ENCODE measurements at places on chromosomes 11 and 22.

- DNase-seq: no peak
These were observed 178.7 kb downstream of the KIRREL3 start for GRCh38 chr11:126821827-126822226.

DNA sequence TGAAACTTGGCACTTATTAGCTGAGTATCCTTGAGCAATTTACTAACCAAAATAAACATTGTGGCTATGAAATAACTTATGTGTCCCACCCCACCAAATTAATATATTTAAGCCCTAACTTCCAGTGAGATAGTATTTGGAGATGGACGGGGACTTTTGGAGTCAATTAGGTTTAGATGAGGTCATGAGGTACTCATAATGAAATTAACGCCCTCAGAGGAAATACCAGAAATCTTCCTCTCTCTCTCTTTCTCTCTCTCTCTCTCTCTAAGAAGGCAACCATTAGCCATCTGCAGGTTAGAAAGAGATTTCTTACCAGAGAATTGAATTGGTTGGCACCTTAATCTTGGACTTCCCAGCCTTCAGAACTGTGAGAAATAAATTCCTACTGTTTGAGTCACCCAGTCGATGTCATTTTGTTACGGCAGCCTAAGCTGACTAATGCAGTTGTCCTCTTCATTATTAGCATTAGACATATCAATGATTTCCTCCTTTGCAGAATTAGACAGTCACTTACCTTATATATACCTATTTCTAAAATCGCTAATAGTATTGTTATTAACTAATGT lies 1284.0 kb downstream of the FAM181B start:
- DNase-seq: no peak

- no peak for DNase-seq
These were observed 14.4 kb upstream of the TBC1D10A start for GRCh38 chr22:30340911-30341685.

- peak; percentile 52 for DNase-seq
These were observed 43.5 kb downstream of the GGTLC2 start for GRCh38 chr22:22687638-22688500.

DNA sequence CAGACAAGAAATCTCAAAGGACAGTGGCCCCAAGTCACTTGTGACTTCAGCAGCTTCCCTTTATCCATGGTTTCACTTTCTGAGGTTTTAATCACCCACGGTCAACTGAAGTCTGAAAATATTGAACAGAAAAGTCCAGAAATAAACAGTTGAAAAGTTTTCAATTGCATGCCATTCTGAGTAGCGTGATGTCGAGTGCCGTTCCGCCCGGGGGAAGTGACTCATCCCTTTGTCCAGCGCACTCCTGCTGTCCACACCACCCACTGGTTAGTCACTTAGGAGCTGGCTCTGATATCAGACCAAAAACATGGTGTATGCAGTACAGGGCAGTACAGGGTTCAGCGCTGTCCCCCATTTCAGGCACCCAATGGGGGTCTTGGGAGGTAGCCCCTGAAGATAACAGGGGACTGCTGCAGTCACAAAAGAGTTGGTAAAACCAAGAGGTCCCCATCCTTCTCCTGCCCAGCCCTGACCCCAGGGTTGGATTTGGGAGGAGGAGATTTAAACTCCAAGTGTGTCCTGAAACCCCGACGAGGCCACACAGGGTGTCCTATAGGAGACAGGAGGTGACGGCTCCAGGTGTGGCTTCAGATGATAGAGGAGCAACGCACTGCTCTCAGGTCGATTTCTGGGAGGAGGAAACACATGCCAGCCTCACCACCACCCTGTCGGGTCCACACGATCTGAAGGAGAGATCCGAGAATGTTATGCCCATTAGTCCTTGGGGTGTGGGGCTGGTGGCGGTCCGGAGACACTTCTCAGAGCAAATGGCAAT lies 390.1 kb downstream of the CTTN start:
- DNase-seq: peak; percentile 80

DNA sequence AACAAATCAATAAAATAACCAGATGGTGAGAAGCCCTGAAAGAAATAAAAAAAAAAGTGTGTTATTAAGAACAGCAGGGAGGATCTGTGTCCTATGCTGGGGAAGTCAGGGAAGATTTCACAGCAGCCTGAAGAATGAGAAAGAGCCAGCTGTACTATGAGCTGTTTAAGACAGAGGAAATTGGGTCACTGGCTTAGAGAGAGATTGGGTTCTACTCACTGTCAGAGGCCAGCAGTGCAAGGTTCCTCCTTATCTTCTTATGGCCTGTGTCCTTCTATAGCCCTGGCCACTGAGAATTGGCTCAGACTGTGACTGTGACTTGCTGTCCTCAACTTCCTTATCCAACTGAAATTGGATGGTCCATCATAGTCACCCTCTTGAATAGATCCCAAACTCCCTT lies 54.8 kb upstream of the FDX1 start:
- DNase-seq: no peak

GRCh38 chr11:121665206-121665838 lies 212.6 kb upstream of the SORL1-AS1 start:
- DNase-seq: no peak

DNA sequence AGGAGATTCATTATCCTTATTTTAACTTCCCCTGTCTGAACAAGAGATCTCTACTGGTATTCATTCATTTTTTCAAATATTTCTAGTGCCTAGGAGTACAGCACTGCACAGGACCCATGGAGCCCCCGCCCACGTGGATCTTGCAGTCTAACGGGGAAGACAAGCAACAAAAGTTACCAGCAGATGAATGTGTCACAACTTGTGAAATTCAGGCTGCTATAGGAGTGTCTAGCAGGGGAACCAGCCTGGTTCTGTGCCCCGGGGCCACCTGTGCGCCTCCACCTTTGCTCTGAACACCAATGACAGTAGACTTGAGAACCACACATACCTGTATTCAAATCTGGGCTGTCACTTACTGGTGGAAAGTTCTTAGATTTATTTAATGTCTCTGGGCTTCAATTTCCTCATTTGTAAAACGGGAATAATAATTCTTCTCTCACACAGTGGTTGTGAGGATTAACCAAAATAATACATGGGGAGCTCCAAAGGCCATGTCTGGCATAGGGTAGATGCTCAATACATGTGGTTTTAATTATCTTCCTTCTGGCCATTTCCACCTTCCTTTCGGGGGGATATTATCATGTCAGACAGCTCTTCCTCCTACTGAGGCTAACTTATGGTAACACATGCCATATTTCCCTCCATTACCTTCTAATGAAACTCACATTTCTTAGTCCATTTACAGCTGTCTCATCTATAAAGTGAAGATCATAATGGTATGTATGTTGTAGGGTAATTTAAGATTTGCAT lies 17.8 kb downstream of the POU2AF1 start:
- DNase-seq: no peak

- DNase-seq: peak; percentile 72
These were observed 18.6 kb upstream of the SCARF2 start for GRCh38 chr22:20456064-20456721.

DNA sequence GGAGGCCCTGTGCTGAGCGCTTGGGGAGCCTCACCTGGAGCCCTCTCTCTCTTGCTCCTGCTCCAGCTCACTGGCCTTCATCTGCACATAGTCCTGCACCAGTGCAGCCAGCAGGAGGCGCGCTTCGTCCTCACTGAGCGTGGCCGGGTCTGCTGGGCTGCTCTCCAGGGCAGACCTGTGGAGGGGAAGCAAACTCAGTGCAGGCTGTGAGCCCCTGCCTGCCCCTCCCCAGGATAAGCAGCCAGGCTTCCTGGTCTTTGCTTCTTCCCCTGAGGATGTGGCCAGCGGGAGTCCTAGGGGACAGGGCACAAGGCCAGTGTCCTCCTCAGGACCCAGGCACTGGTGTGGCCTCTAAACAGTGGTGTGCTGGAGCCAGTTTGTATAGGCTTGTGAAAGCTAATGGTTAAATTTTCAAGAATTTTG lies 2.2 kb downstream of the CALCA start:
- DNase-seq: peak; percentile 29

- DNase-seq: no peak
These were observed 32.5 kb downstream of the PPP2R1B start for GRCh38 chr11:111733611-111734088.

DNA sequence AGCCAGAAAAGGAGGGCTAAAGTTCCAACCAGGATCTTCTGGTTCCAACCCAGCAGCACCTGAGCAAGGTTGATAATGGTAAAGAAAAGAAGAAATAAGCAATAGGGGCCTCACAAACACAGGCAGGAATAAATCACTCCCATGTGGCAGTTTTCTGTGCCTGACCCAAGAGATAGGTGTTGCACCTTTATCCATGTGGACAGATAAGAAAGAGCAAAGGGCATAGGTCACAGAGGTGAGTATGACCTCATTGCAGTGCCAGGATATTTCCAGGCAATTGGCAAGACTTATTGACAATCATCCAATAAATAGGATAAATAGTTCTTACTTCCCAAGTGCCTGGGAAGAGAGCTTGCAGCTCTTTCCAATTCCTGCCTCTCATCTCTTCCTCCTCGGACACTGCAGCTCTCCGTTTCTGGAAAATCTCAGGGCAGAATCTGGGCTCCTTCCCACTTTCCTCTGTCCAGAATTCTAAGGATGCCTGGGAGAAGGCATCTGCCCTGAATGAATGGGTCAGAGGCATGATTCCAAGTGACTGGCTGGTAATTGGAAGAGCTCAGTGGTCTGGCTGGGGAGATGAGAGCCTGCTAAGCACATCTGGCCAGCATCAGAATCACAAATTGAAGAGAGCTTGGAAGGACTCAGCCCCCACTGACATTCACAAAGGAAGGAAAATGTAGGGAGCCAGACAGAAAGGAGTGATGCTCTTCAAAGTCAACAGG lies 14.5 kb upstream of the LRRC55 start:
- DNase-seq: no peak

- no peak for DNase-seq
These were observed 37.1 kb downstream of the TST start for GRCh38 chr22:36982136-36982535.

- no peak for DNase-seq
These were observed 9.0 kb downstream of the MB start for GRCh38 chr22:35608088-35608487.

DNA sequence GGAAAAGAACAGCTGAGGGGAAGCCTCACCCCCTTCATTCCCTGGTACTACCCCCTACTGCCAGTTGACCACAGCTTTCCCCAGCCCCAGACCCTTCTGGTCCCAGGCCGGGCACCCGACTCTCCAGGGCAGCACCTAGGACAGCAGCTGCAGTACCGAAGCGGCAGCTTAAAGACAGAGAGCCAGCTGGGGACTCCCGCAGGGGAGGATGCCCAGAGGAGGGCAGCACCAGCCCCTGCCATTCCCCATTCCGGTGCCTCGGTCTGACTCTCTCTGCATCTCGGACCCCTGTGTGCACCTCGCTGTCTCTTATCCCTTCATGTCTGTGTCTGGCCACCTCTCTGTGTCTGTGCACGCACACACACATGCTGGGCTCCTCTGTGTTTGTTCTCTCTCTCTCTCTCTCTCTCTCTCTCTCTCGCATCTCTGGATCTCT lies 9.4 kb downstream of the IGSF9B start:
- peak; percentile 66 for DNase-seq

GRCh38 chr11:118646393-118646792 lies 33.1 kb downstream of the TREH start:
- no peak for DNase-seq

GRCh38 chr11:79667380-79667779 lies 226.6 kb upstream of the TENM4 start:
- no peak for DNase-seq

- no peak for DNase-seq
These were observed 27.3 kb downstream of the MAFF start for GRCh38 chr22:38228873-38229740.

GRCh38 chr11:8203414-8203715 lies 34.5 kb upstream of the RIC3 start:
- no peak for DNase-seq

DNA sequence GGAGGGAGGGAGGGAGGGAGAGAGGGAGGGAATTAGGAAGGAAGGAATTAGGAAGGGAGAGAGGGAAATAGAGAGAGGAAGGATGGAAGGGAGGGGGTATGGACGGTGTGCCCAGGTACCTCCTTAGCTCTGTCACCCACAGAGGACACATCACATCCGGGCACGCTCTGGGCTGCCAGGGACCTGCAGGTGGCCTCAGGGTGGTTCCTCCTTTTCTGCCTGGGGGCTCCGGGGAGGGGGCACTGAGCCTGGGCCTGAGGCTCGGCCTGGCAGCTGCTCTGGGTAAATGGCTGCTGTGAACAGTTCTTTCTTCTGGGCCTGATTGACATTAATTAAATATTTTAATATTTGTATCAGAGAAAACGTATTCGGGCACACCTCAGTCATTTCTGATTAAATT lies 733.5 kb downstream of the BRD1 start:
- no peak for DNase-seq

DNA sequence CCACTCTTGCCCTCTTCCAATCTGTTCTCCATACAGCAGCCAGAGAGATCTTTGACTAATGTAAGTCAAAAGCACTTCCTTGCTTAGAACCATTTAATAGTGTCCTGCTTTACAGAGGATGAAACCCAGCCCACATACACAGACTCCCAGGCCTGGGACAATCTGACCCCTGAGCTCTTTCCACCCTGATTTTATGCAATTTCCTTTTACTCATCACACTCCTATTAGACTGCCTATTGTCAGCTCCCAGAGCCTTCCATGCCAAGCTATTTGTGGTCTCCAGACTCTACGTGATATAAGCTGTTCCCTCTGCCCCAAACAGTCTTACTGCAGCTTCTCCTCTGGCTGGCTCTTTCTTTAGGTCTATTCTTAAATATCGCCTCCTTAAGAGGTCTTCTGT lies 28.1 kb downstream of the ME3 start:
- DNase-seq: no peak

- no peak for DNase-seq
These were observed 39.0 kb downstream of the RRAS2 start for GRCh38 chr11:14320020-14320419.

- DNase-seq: no peak
These were observed 3.1 kb downstream of the C11orf86 start for GRCh38 chr11:66978229-66978628.

GRCh38 chr11:69917529-69917928 lies 98.3 kb upstream of the FGF3 start:
- DNase-seq: no peak

DNA sequence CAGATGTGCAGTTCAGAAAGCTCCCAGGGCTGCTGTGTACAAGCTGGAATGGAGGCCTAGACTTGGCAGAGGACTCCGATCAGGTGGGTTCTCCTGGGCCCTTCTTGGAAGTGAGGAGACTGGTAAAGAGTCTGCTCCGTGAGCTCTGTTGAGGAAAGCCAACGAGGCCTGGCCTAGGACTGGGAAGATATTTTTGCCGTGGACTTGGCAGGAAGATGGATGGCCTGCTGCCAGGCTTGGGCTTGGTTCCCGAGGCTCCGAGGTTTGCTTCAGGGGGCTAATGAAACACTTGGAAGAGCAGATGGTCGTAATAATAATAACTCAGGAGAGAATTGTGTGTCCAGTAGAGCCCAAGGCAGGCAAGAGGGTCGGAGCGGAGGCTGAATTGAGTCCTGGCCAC lies 3.9 kb downstream of the GALR3 start:
- no peak for DNase-seq

DNA sequence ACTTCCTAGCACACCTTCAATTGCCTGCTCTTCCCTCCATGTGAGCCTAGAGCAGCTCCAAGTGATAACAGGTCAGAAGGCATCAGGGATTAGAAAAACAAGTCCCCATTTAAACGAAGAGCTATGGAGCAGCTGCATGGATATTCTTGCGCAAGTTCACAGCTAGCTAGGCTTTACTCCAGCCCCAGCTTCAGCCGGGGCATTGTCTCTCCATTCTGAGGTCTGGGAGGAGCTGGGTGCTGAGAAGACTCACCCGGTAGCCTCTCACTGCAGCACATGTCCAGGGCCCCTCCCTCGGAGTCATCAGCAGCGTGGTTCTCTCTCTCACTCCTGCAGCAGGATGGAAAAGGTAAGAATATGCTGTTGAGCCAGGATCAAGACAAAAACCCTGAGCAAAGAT lies 26.0 kb downstream of the PTPN5 start:
- DNase-seq: no peak
